H54 (cell line): ENCODE measurements at places on chromosomes 2 and 18.

- DNase-seq: no peak
Measured at GRCh38 chr2:144217853-144218633, 301.9 kb downstream of the ZEB2 start.

GRCh38 chr2:99365661-99366060, 28.5 kb downstream of the EIF5B start:
- DNase-seq: no peak

DNA sequence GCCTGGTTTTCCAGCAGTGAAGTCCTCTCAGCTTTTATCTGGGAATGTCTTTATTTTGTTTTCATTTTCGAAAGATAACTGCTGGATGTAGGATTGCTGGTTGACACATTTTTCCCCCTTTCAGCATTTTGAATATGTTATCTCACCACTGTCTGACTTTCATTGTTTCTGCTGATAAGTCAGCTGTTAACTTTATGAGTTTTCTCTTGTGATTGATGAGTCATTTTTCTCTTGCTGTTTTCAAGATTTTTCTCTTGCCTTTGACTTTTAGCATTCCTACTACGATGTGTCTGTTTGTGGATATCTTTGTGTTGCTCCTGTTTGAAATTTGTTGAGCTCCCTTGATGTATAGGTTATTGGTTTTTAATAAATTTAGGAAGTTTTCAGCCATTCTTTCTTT, 85.5 kb downstream of the AGPS start:
- no peak for DNase-seq

DNA sequence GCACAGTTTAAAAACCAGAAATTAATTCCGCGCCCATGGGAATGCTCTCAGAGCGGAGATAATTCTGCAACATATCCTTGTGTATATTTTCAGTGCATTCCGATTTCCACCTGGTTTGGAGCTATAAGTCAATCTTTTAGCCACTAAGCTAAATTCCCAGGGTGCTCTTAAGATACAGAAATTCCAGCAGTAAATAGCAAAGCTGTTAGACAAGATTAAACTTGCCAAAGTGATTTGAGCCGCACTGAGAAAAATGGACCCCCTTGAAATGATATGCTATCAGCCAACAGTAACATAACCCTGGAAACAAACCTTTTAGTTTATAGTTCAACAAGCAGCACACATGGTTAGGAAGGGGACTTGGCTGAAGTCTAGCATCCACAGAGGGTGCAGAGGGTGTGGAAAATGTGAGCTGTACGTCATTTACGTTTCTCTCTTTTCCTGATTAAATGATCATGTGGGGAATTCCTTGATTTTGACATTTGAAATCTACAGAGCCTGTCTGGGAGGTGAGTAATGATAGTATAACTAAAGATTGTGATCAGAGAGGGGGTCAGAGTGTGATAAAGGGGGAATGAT, 99.8 kb upstream of the COPS8 start:
- DNase-seq: no peak

GRCh38 chr2:64795024-64795592, 141.4 kb upstream of the SERTAD2 start:
- no peak for DNase-seq

DNA sequence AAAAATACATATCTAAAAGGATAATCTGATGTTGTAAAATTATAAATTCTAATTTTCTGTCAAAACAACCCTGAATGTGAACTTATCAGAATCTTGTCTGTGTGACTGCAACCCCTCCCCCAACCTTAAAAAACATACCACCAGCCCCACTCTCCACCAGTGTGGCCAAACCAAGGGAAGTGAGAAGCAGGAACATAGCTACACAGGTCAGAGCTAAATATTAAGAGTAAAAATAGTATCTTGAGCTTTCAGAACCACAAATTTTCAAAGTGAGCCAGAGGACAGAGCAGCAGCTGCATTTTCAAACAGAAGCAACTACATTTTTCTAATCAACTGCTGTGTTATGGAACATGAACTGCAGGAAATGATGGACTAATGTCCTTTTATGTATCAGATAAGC, 156.7 kb downstream of the SLC4A10 start:
- no peak for DNase-seq

DNA sequence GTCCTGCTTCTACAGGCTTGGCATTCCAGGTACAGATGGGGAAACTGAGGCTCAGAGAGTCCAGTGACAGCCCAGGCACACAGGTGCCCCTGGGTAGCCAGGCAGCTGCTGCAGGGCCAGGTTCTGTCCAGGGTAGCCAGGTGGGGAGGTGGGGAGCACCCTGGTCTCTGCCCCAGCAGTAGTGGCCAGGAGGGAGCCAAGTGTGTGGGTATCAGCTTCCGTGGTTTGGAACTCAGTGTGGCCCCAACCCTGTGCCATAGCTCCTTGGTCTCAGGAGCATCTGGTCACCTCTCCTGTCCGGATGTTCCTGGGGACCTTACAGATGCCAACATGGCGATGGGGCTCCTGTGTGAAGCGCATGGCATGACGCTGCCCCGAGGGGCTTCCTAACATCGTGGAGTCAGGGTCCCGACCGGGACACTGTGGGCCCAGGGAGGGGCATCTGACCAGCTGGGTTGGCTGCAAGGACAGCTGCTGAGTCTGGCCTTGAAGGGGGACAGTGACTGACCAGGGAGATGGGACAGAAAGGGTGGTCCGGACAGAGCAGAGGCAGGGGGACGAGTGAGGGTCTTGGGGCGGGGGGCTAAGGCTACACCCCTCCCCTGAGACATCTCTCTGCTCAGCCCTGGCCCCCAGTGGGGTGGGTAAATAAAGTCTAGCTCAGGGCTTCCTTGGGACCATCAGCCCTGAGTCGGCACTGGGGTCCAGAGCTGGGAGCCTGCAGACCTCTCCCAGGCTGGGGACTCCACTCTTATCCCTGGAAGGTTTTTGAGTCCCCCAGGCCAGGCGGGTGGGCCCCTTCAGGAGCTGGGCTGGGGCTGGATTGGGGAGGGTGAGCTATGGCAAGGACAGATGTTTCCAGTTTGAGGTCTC, 76.0 kb upstream of the SMAD7 start:
- DNase-seq: no peak
